Stimulated activated CD4-positive, alpha-beta T cell treated with anti-CD3 and anti-CD28 coated beads, TNF-alpha, amount 100 ng/mL, for 48 hours (primary cell): ENCODE measurements at places on chromosomes 13 and 19.

GRCh38 chr13:102769679-102770078 is 3.9 kb downstream of the TEX30 start:
- DNase-seq, result no peak

GRCh38 chr13:100131863-100132574 is 43.1 kb downstream of the PCCA start:
- DNase-seq, result peak; percentile 1

- DNase-seq, result no peak
Measured at GRCh38 chr19:3024870-3025548, 4.1 kb downstream of the TLE2 start.

DNA sequence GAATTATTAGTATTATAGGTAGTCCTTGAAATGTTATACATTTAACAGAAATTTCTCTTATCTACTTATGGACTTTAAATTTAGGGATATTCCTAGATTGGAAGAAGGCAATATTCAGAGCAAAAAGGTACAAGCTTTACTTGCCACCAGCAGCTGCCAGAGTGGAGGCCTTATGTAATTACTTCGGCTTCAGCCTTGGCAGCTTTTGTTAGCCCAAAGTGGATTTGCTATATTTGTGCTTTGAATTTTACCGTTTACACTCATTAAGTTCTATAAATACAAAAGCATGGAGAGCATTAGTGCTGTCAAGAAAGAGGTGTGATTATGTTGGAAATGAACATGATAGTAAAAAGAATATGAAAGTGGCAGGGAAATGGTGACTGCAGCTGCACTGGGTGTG is 319.9 kb downstream of the ATP8A2 start:
- no peak for DNase-seq

DNA sequence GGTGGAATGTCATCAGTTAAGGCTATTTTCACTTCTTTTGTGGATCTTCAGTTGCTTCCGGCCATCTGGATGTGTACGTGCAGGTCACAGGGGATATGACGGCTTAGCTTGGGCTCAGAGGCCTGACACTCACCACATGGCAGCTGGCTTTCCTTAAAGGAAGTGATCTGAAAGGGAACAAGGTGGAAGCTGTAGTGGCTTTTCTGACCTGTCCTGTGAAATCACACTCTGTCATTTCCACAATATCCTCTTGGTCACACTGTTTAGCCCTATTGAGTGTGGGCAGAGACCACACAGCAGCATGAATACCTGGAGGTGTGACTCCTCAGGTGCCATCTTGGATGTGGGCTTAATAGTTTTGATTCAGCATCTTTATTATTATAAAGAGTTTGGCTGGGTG is 4.5 kb upstream of the BAX start:
- no peak for DNase-seq

DNA sequence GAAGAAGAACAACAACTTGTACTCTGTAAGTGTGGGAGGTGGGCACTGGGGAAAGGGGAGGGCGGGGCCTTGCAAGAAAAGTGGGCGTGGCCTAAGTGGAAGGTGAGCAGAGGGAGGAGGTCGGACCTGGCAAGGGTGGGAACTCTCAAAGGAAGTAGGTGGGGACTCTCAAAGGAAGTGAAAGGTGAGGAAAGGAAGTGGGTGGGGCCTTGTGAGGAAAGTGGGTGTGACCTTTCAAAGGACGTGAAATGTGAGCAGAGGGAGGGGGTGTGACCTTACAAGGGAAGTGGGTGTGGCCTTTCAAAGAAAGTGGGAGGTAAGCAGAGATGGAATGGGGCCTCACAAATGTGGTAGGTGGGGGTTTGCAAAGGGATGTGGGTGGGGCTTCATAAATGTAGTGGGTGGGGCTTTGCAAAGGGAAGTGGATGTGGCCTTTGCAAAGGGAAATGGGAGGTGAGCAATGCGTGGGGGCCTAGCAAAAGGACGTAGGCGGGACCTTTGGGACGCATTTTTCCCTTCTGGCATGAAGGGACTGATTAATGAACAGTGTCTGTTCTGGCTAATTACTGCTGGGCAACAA is 25.9 kb downstream of the ACSBG2 start:
- peak; percentile 27 for DNase-seq

GRCh38 chr13:74651121-74651520 is 516.9 kb upstream of the KLF12 start:
- no peak for DNase-seq

GRCh38 chr19:11338121-11338520 is 1.3 kb downstream of the RAB3D start:
- DNase-seq, result no peak

GRCh38 chr13:28100150-28101121 is at the start of gene FLT3:
Gene FLT3, minus strand, starts transcription at chr13:28100576. Its CDS starts 66 bp downstream, at chr13:28100510.
- DNase-seq, result peak; percentile 14

GRCh38 chr19:37948362-37948761 is 41.4 kb downstream of the SIPA1L3 start:
- DNase-seq, result no peak

GRCh38 chr19:41408256-41408655 is 10.6 kb downstream of the BCKDHA start:
- no peak for DNase-seq

DNA sequence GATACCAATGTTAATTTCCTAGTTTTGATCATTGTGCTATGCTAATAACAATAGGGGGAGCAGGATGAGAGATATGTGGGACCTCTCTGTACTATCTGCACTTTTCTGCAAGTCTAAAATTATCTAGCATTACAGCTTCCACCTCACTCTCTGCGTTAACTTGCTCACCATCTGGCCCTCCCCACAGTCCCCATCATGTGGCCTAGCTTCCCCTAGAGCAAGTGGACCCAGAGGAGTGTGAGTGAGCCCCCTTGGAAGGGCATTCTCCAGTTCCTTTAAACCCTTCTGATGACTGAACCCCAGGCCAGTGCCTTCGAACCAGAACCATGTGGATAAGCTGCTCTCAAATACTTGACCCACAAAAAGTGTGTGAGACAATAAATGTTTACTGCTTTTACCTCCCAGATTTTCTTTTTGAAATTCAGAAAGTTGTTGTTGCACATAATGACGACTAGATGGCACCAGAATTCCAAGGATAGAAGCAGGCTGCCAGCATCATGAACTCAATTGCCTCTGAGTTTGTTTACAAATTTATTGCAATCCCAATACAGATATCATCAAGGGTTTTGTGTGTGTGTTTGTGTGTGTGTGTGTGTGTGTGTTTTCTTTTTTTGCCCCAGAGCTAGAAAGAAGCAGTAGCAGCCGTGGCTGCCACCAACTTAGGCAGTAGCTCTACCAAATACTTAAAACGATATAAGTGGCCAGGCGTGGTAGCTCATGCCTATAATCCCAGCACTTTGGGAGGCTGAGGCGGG is 49.0 kb upstream of the ZNF780A start:
- DNase-seq, result no peak

- no peak for DNase-seq
Measured at GRCh38 chr13:110284779-110285484, 22.0 kb downstream of the COL4A1 start.

DNA sequence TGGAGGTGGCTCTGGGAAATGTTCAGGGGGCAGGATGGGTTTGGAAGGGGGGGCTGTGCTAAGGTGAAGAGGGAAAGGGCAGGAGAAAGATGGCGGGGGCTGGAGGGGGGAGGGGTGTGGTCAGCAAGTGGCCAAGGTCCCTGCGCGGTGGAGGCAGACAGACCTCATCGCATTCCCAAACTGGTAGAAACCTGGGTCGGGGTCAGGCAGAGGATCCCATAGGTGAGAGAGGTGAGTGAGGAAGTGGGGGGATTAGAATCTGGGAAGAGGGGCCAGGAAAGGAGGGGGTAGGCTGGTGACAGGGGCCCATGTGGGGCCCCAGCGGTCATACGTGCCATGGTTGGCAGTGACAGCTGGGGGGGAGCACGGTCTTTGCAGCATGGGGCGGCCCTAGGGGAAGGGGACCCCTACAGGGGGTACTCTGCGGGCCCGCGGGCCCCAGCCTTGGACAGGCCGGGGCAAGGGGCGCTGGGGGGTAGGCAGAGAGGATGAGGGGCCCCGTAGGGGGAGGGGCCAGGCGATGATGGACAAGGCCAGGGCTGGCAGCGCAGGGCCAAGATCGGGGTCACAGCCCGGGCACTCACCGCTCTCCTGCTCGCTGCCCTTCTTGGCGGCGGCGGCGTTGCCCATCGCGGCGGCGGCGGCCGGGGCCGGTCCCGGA is 514 bp downstream of the PRKACA start:
- no peak for DNase-seq

- no peak for DNase-seq
Measured at GRCh38 chr19:58571575-58571947, 1.6 kb downstream of the MZF1 start.

- no peak for DNase-seq
Measured at GRCh38 chr13:109693213-109693612, 93.2 kb downstream of the IRS2 start.

GRCh38 chr13:94329754-94330551 is 149.5 kb downstream of the DCT start:
- no peak for DNase-seq

DNA sequence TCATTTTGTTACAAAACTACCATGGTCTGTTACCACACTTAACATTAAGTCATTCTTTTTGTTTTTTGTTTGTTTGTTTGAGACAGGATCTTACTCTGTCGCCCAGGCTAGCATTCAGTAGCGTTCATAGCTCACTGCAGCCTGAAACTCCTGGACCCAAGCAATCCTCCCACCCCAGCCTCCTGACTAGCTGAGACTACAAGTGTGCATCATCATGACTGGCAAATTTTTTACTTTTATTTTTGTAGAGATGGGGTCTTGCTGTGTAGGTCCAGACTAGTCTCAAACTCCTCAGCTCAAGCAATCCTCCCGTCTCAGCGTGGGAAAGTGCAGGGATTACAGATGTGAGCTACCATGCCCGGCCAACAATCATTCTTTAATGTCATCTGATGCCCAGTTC is 3.3 kb downstream of the ALDH16A1 start:
- no peak for DNase-seq

DNA sequence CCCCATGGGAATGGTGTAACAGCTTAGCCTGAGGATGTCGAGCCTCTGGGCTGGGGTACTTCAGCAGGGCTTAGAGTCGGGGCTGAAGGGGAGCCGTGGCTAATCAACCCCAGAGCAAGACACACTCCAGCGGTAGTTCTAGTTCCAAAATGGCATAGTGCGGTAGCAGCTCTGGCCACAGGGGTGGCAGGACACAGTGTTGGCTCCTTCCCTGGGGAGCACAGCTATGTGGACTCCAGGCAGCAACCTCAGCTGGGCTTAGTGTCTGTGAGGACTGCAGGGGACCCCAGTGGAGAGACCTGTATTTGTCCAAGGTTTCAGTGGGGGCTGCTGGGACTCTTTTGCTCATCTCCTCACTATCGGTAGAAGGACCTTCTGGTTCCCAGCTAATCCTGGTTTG is 70.8 kb upstream of the PCDH20 start:
- no peak for DNase-seq

DNA sequence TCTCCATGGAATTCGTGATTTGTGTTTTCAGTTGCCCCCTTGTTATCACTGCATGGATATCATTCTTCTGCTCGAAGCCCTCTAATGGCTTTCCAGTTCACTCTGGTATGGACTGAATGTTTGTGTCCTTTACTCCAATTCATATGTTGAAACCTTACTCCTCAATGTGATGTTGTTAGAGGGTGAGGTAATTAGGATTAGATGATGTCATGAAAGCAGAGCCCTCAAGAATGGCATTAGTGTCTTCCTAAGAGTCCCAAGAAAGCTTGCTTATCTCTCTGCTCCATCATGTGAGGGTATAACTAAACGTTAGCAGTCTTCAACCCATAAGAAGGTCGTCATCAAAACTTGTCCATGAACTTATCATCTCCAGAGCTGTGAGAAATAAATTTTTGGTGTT is 1626.3 kb upstream of the MIR17HG start:
- no peak for DNase-seq

DNA sequence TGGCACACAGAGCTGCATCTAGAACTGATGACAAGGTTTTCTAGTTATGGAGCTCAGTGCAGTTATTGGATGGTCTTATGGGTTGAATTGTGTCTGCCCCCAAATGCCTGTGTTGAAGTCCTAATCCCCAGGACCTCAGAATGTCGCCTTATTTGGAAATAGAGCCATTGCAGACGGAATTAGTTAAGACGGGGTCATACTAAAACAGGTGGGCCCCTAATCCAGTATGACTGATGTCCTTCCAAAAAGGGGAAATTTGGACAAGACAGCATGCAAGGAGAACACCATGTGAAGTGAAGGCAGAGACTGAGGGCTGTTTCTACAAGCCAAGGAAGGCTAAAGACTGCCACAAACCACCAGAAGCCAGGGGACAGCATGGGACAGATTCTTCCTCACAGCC is 148.7 kb downstream of the KCTD12 start:
- no peak for DNase-seq

DNA sequence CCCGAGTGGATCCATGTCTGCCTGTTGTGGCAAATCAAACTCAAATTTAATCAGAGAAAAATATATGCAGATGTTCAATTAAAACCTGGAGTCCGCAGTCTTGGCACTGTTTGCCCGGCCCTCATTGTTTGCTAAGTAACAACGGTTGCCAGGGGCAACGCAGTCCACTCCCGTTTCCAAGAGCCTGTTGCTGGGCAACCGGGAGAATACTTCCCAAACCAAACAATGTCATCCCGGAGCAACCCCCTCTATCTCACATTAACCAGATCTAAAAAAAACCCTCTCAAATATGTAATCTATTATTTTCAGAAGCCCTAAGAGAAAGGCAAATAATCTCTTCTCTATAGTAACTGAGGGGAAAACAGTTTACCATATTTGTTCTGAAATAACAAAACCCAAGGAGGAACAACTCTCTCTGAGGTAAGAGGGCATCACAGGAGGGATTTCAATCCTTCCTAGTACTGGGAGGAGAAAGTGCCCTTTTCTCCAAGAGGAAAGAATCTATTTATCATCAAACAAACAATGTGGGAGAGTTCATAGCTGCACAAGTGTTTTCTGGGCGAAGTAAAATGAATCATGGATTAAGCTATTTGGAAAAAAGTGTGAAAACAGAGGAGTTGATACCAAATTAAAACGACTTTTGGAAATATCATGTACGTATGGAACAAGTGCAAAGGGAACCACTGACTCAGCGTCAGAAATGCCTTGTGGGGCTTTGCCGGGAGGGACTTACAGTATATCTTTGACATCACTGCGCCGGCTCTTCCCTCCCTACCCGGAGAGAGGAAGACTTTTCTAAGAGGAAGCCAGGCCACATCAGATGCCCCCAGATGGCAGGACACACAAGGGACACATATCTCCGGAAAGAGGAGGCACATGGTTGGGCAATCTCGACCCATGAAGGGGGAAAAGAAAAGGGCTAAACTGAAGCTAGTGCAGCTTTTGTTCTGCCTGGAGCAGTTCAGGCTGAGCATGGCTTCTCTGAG is 43.3 kb downstream of the RFX2 start:
- DNase-seq, result no peak

DNA sequence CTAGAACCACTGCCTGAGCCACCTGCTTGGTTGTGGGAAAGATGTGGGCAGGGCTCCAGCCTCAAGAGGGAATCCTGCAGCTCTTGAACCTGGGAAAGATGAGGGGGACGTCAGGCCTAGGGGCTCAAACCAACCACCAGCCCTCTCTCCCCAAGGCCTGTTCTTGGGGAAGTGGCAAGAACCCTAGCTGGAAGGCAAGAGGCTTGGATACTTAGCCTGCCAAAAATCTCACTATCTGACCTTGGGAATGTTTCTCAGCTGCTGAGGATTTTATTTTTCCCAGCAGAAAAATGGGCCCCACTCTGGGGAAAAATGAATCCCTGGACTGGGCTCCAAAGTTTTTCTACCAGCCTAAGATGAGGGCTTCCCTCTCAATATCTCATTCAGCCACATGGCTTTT is 4.6 kb downstream of the USHBP1 start:
- DNase-seq, result no peak
